Skin of body (tissue), 3 donors: ENCODE measurements at places on chromosomes 7 and 10.

GRCh38 chr10:21049482-21049881 is 152.4 kb upstream of the NEBL start:
- no peak for DNase-seq

DNA sequence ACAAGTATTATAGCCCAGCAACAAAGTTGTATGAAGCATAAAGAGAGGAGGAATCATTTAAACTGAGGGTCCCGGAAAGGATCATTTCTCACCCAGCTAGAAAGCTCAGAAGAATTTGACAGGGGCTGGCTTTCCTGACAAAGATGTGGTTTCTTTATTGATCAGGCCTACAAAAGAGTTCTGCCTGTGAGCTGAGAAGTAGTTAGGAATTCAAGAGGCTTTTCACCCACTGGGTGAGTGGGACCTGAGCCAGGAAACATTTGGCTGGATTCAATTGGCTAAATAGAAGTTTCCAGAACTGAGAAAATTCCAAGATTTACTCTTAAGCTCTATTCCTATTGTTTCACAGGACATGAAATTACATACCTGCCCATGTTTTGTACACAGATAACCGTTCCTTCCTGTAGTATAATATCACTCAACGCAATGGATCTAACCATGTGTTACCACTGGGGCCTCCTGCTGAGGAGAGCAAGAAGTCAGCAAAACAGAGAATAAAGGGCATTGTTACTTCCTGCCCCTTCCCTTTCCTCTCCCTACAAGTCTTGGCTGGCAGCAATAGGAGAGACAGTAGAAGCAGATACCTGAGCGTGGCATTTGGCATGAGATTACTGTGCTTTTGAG is 53.9 kb upstream of the PAPSS2 start:
- no peak for DNase-seq

DNA sequence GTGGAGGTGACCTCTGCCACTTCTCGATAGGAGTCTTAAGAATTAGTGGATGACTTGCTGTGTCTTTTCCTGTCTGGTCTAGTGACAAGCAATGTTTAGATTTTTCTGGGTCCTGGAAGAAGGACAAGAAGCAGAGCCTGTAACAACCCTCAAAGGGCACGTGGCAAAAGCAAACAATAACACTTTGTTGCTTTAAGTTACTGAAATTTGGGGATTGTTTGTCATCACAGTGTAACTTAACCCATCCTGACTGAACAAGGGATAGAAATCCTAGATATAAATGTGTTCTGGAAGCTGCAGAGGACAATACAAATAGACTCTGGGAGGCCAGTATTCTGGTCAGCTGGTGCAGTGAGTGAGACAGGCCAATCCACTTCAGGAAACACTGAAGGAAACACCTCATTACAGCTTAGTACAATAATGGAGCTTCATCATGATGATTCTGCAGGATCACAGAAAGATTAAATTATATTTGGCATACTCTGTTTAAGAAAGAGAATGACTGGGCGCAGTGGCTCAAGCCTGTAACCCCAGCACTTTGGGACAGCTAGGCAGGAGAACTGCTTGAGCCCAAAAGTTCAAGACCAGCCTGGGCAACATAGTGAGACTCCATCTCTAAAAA is 23.3 kb downstream of the ENKUR start:
- DNase-seq, result no peak

- DNase-seq, result no peak
These were observed 708.1 kb upstream of the PCDH15 start for GRCh38 chr10:55509168-55509567.

DNA sequence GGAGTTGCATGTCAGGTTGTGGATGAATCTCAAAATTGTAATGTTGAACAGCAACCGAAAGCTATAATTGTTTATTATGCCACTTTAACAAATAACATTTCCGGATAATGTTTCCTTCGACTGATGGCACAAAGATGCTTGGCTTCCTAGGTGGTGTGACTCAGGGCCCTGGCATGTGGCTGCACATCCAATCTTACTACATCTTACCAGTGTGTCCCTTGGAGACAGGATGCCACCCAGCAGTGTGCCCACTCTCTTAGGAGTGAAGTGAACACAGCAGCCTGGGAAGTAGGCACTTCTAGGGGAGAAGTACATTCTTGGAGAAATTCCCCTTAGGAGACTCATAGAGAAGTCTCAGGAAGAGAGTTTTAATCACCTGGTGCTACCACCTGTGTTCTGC is 33.0 kb upstream of the GPR26 start:
- no peak for DNase-seq

- DNase-seq, result no peak
These were observed 9.9 kb upstream of the ZNF212 start for GRCh38 chr7:149229526-149229925.

- DNase-seq, result peak; percentile 52
These were observed 38.0 kb upstream of the TMEM72 start for GRCh38 chr10:44873160-44873559.

GRCh38 chr7:112447406-112447805 is 2.9 kb upstream of the IFRD1 start:
- no peak for DNase-seq

- DNase-seq, result no peak
These were observed 8.6 kb downstream of the LZTS2 start for GRCh38 chr10:101007915-101008822.

GRCh38 chr7:90298145-90299038 is 22.7 kb downstream of the FAM237B start:
- DNase-seq, result no peak

DNA sequence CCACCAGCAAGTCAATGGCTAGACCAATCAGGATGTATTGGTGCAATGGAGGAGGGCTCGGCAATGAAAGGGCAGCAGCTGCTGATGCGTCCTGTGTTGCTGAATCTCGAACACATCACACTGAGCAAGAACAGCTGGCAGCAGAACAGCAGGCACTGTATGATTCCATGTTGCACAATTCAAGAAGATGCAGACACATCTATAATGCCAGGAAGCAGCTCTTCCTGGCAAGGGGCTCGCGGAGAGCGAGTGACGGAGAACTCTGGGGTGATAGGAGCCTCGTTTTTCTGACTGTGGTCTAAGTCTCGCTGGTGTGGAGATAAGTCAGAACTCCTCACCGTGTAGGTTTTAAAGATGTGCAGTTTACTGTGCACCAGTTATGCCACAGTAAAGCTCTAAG is 24.8 kb upstream of the PFKP start:
- no peak for DNase-seq

- DNase-seq, result no peak
These were observed 675 bp downstream of the IL6 start for GRCh38 chr7:22727714-22728035.

DNA sequence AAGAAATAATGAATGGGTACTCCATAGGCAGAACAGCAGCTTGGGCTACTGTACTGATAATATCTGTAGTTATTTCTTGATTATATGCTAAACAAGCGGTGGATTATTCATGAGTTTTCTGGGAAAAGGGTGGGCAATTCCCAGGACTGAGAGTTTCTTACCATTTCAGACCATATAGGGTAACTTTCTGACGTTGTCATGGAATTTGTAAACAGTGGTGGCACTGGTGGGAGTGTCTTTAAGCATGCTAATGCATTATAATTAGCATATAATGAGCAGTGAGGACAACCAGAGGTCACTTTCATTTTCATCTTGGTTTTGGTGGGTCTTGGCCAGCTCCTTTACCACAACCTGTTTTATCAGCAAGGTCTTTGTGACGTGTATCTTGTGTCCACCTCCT is 399.7 kb downstream of the CDC14C start:
- DNase-seq, result no peak

DNA sequence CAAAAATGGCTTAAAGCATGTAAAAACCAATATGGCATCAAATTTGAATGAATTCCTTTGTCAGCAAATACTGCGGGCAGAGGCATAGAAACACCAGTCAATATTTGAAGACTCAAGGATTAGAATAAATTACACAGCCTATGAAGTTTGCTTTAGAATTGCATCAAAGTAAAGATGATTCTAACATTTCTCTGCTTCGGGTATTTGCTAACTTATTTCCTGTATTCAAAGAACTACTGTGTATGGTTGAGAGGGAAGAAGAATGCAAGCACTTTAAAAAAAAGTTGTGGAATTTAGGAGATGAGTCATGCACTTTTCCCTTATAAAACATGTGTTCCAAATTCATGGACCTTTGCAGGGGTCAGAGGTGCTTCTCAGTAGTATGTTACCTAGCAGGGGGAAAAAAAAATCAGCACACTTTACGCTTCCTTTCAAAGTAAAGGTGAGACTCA is 90.1 kb downstream of the PIP4K2A start:
- DNase-seq, result peak; percentile 31

DNA sequence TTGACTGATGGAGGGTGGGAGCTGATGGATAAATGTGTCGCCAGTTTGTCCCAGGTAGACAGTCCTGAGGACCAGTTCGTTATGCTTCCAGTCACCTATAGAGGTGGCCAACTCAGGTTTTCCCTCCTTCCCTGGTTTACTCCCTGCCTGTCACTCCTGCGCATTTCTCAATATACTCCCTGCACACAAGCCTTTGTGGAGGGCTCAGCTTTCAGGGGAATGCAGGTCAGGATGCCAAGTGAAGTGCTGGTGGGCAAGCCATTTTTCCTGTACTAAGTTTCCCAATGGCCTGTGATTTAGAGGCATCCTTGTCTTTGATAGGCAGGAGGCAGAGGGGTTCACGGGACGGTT is 473.5 kb upstream of the ZMIZ1 start:
- no peak for DNase-seq

GRCh38 chr7:66265566-66265965 is 60.4 kb downstream of the TPST1 start:
- DNase-seq, result no peak

GRCh38 chr7:155832581-155832981 is 20.3 kb upstream of the SHH start:
- no peak for DNase-seq

DNA sequence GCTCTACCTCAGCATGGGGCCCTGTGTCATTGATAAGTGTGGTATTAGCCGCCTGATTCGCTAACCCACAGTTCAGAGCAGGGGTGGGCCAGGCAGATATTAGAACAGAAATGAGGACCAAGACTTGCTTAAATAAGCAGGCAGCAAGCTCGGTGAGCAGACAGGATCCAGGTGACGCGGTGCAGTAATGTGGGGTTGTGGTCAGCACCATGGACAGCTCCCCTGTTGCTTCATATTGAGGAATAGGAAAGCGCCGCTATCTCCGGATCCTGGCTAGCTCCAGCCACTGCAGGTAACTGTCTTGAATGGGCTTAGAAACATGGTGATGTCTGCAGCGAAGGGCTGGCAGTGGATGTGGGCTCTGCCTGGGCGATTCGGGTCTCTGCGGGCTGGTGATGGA is 51.3 kb upstream of the GPR26 start:
- DNase-seq, result no peak

DNA sequence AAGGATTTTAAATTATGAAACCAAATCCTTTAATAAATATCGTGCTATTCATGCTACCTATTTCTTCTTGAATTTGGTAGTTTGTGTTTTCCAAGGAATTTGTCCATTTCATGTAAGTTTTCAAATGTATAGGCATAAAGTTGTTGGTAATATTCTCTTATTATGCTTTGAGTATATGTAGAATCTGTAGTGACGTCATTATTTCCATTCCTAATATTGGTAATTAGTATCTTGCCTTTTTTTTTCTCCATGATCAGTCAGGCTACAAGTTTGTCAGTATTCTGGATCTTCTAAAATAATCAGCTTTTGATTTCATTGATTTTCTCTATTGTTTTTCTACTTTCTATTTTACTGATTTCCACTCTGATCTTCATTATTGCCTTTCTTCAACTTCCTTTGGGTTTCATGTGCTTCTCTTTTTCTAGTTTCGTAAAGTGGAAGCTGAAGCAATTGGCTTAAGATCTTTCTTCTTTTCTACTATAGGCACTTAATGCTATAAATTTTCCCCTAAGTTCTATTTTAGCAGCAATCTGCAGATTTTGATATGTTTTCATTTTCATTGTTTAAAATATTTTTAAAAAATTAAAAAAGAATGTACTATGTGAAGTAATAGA is 156.5 kb upstream of the HDAC9 start:
- no peak for DNase-seq

GRCh38 chr10:5887029-5887428 is 2.7 kb downstream of the ANKRD16 start:
- DNase-seq, result no peak

GRCh38 chr7:32524631-32525030 is 29.3 kb downstream of the AVL9 start:
- no peak for DNase-seq

- DNase-seq, result no peak
These were observed 2.7 kb downstream of the CDCA7L start for GRCh38 chr7:21942955-21943354.

- no peak for DNase-seq
These were observed 12.0 kb downstream of the PNLIPRP2 start for GRCh38 chr10:116632596-116633215.

- DNase-seq, result no peak
These were observed 26.7 kb downstream of the ERCC6 start for GRCh38 chr10:49512121-49512809.

- DNase-seq, result no peak
These were observed 135.5 kb downstream of the USP6NL start for GRCh38 chr10:11475831-11476434.

DNA sequence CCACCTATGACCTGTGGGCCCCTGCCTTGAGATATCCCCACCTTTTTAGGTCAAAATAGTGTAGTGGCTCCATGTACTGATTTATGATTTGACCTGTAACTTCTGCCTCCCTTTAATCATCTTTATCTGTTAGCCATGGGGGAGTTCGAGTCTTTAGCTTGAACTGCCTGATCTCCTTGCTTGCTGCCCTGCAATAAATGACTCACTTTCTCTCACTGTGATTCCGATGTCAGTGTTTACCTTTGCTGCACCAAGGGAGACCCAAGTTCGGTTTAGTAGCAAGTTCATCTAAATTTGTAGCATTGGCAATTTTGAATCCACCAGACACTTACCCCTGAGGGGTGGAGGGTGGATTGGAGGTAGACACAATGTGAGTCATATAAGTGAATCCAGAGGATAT is 814.6 kb upstream of the AUTS2 start:
- no peak for DNase-seq

- no peak for DNase-seq
These were observed 18.2 kb upstream of the CALD1 start for GRCh38 chr7:134761266-134761665.

- no peak for DNase-seq
These were observed 9.4 kb upstream of the LRRC27 start for GRCh38 chr10:132322586-132323048.

- no peak for DNase-seq
These were observed 43.8 kb downstream of the PTPRN2 start for GRCh38 chr7:158543840-158544239.
